NCI-H1105 treated with DMSO at 0.1 percent for 48 hours (cell line): ENCODE measurements at places on chromosomes 7 and 10.

- DNase-seq: no peak
These were observed 150.4 kb downstream of the SFMBT2 start for GRCh38 chr10:7260412-7260900.

DNA sequence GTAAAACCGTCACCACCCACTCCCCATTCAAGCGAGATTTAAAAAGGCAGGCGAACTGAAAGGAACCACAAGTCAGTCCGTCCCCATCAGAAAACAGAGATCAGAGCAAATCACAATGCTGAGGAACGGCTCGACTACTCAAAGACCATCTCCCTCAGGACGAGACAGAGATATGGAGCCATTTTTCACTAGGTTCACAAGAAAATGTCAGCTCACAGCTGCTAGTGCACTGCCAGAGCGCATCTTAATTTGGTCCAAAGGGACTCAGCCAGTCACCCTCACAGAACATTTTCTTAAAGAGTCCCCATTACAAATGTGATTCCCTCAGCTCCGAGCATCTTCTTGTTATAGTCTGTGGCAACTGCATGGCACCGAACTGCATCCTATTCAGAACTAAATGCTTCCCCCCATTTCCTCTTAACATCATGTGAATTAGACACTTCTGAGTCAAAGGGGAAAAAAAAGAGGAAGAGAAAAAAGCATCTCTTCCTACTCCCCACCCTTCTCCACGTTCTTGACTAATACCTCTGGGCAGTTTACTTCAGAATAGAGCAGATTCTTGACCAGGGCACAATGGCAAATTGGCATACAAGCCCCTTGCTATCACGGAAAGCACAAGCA is 683.9 kb downstream of the MAGI2 start:
- peak; percentile 33 for DNase-seq

GRCh38 chr10:18303851-18304801 is 163.9 kb downstream of the CACNB2 start:
- no peak for DNase-seq

DNA sequence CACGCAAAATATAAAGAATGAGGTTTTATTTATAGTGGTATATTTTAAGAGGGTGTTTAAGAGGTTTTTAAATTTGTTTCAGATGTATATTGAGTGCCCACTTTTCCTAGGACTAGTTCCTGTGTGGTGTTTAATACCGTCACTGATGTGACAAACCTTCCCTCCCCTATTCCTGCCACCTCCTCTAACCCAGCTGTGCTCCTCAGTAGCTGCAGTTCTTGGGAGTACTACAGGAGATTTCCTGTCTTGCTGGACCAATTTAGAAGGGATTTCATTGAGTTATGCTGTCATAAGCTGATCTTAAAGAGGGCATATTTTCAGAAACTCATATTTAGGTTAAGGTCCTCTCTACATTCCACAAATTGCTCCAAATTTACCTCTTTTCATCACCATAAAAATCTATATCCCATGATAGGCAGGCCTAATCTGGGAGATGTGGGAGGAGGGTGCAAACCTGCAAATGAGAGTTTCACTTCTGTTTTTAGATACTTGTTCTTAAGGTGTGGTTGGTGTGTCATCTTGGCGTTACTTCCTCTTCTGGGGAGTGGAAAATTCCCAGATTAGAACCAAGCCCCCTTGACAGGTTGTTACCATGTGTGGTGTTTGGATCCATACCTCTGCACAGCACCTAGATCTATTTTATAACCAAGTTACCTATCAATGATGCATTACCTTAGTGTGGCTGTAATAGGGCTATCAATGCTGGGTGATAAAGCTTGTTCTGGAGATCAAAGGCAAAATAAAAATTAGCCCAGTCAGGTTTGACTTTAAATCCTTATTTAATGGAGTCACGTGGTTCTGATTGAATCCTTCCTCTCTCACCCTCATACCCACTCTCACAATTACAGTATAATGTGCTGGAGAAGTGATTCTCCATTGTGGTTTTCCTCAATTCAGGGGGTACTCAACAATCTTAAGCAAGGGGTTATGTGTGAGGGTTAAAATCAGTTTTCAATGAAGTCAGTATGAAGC is 141.1 kb downstream of the CDK14 start:
- DNase-seq: no peak

DNA sequence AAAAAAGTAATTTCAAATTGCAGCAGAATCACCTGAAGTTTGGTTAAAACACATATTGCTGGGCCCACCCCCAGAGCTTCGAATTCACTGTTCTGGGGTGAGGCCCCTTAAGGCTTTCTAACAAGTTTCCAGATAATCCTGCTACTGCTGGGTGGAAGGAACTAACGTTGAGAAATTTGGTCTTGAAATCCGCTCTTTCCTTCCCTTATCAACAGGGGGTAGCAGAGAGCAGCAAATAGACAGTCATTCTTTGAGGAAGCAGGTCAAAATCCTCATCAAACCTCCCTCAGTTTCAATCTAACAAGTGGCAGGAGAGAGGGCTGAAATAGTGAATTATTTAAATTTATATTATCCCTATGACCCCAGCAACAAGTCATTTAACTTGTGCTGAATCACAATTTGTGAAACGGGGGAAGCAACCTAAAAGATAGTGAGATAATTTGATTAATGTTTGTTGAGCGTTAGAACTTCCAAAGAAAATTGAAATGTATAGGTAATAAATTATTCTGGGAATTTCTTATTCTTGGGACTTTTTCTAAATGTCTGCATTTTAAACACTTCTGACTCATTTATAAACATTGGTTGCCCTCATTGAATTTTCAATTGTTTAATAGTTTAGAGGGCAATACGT is 21.7 kb upstream of the MALSU1 start:
- peak; percentile 63 for DNase-seq

DNA sequence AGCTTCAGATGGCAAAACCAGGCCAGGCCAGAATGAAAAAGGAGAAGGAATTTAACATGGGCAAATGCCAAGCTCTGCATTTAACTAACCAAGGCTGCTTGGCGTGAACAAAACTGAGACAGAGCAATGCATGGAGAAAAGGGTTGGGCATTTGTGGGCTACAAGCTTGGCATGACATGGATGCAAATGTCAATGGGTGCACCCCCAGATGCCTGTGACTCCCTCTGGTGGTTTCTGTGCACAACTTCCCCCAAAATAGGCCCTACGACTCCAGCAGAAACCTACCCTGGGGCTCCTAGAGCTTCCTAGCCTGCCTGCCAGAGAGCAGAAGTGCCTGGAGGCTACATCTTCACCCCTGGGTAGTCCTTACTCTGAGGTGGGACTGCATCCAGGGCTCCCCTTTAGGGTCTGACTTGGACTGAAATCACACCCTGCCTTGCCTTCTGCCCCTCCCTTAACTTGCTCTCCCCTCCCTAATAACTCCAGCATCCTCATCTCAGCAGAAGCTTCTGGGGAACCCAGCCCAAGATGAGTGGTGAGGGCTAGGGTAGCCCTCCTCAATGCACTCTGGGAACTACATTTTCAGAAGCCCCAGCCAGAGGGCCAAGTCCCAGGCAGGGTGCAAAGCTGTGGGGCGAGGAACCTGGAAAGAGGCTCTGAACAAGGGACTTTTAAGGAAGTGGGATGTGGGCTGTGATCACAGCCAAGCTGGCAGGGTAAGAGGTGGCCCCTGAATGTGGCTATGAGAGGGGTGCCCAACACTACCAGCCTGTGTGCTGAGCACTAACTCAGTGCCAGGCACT is 11.3 kb downstream of the GPRIN2 start:
- no peak for DNase-seq

- no peak for DNase-seq
These were observed 99.3 kb downstream of the DGKI start for GRCh38 chr7:137747359-137748031.

DNA sequence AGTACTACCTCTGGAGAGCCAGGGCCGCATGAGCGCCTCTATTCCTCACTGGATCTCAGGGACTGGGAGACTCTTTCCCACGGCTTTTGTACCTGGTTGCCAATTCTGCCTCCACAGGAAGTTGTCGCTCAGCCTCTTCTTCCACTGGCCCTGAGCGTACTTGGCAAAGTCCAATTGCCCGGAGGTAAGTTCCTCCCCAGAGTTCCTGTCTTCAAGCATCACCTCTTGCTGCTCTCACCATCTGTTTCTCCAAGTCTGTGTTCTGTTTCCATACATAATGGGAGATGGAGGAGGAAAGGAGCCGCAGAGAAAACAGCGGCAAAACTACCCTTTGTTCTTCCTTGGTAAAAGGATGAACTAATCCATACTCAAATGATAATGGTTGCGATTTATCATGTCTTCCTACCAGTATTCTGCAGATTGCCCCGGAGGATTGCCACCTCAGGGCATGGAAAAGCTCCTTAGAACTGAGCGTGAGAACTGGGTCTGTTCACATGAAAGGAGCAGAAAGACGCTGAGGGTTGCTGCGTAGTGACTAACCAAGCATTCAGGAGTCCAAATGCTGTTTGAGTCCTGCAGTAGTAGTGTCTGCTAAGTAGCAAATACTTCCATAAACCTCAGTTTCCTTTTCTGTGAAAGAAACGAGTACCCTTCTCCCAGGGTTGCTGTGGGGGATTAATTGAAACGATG is 170.2 kb upstream of the GLI3 start:
- DNase-seq: no peak

GRCh38 chr7:152025077-152025936 is at the start of gene GALNT11:
Gene GALNT11, plus strand, starts transcription at chr7:152025674. Its CDS starts 68,554 bp downstream, at chr7:152094228.
- peak; percentile 76 for DNase-seq

GRCh38 chr7:40715053-40715430 is 580.2 kb downstream of the SUGCT start:
- DNase-seq: no peak

DNA sequence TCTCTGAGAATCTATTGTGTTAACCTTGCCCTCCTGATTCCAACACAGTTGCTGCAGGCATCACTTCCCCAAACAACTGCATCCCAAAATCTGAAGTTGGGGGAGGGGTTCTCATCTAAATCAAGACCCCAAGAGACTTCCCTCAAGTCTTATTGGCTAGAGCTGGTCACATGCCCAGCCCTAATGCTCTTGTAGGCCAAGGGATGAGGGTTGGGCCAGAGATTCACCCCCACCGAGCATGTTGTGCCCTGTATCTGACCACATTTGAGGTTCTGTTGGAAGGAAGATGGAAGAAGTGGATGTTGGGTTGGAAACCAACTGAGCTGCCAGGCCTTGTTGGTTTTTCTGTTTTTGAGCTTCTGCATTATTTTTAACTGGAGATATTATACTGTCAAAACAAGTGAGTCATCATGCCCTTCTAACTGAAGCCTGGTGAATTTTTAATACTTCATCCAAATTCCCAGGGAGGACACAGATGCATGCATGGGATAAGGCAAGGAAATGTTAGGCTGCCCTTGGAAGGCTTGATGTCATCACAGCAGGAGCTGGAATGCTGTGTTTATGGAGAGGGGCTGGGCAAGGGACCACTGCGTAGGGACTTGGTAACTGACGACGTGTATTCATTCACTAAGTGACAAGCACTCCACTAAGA is 68.6 kb upstream of the CACUL1 start:
- no peak for DNase-seq

DNA sequence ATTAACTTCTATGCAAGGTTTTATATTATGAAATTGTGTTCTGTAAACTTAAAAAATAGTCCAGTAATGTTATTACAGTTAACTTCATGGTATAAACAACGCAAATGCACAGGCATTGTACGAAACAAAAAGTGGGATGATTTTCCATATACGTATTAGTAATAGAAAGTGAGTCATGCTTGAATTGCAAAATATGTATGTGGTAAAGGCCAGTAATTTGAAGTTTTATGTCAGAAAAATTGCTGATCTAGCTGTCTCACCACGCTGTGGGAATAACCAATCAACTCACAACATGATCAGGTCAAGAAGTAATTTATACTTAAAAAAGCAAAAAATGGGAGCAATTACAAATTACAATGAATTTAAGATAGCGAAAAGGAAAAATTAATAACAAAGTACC is 37.0 kb upstream of the GLI3 start:
- DNase-seq: no peak

DNA sequence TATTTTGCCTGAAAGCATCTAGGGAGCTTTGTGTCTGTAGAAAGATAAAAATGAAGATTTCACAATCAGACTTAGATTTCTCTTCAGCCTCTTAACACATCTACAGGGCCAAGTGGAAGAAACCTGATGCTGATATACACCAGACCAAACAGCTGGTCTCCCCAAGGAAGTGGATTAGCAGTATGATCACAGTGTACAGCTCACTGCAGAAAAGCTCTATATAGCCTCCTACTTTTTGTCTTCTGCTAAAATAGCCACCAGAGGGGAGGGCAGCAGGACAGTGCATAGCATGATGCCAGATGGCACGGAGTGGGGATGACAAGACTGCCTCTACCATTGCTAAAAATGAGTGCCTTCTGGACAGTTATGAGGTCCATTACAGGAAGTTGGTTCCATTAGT is 16.0 kb downstream of the FAM13C start:
- no peak for DNase-seq

- no peak for DNase-seq
These were observed 34.4 kb upstream of the GRM8 start for GRCh38 chr7:127287133-127287532.

GRCh38 chr7:36605261-36606051 is 118.8 kb downstream of the AOAH start:
- no peak for DNase-seq

GRCh38 chr10:103428989-103429643 is 23.1 kb downstream of the CALHM2 start:
- DNase-seq: no peak

DNA sequence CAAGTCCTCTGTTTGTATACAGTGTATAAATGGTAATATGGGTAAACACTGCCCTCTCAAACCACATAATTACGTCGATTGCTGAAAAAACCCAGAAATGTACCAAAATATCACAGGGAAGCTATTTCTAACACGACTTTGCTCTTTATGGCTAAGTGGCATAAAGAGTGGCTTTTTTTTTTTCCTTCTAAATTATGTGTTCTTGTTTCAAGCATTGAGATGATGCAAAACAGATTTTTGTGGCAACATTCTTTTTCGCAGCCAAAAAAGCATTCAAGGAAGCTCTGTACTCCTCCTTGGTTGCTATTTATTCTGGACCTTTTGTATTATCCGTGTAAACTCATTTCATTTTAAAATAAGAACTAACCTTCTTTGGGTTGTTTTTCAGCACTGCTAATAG is 138.9 kb downstream of the VTI1A start:
- no peak for DNase-seq

- no peak for DNase-seq
These were observed 233.6 kb upstream of the CCDC6 start for GRCh38 chr10:60139798-60140566.

DNA sequence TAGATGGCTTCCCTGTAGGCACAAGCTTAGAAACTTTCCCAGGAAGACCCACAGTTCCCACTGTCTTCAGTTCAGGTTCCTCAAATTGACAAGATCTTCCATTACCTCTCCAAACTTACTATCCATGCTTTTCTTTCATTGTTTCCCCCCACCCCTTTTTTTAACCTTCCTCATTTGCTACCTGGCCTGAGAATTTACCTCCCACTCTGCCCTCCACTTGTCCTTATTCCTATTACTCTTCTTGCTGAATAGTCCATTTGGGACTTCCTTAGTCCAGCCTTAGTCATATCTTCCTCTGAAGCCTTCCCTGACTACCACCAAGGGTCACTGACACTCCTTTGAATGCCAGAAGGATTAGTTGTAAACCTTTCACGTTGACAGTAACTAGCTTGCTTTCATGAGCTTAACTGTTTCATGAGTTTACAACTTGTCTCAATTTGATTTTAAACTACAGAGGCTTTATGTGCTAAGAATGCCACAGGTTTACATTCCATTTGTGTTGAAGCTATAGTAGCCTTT is 1.2 kb upstream of the CALU start:
- no peak for DNase-seq
